AML-193 (cell line): ENCODE measurements at places on chromosomes 12 and 14.
A peak's percentile ranks its signal among the peaks of the same experiment; 100 is the strongest.

DNA sequence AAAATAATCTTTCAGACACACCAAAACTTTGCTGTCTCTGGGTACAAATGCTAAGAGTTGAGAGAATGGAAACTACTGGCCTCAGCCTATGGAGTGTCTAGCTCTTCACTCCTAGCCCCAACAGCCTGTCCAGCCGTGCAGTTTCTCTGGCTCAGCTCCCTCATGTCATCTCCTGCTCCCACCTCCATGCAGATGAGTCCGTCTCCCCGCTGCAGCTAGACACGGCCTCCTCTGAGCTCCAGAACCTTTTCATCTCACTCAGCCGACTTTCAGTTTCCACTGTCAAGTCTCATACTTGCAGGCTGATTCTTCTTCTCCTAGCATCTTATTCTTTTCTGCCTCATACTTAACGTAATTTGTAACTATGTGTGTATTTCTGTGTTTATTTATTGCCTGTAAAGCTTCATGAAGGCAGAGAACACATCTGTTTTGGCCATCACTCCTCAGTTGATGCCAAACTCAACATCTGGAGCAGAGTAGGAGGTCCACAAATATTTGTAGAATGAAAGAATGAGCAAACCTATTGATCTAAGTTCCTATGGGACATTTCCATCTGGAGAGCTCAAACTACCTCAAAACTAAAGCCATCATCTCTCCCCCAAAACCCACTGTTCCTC lies 139.8 kb upstream of the PWP1 start:
- no peak for DNase-seq

DNA sequence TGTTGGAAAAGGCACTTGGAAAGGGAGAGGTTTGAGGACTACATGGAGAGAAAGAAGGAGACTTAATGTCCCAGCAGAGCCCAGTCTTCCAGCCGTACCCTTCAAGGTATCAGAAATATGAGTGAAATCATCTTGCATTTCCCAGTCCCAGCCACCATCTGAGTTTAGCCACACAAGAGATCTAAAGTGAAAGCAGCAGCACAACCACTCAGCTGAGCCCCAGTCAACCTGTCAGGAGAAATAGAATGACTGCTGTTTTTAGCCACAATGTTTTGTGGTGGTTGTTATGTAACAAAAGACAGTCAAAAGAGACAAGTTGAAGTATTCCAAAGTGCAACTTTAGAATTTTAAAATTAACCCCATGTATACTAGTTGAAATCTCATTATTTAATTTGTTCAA lies 28.0 kb downstream of the DERA start:
- no peak for DNase-seq

- no peak for DNase-seq
Measured at GRCh38 chr12:48109424-48109823, 3.5 kb upstream of the SENP1 start.

DNA sequence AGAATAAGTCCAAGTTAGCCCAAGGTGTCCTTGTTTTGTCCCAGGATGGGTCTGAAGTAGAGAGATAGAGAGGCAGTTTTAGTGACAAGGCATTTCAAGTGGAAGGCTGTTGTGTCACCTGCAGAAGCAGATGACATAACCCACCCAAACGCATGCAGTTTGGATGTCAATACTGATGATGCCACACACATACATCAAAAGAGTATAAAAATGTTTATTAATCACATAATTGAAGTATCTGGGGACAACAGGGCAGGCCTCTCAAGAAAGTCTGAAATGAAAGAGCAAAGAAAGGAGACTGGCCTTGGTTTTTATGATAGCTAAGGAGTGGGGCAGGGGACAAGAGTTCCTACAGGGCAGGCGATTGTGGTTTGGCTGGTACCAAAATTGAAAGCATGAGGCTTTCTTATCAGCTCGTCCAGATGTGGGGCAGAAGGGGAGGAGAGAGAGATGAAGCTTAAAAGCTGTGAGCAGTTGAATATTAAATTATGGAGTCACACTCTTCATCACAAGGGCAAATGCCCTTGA lies 78.4 kb upstream of the TSPAN8 start:
- DNase-seq: no peak

GRCh38 chr12:90909069-90909770 lies 45.8 kb downstream of the CCER1 start:
- DNase-seq: peak; percentile 7

- DNase-seq: no peak
Measured at GRCh38 chr14:54309615-54310014, 87.2 kb upstream of the CDKN3 start.

DNA sequence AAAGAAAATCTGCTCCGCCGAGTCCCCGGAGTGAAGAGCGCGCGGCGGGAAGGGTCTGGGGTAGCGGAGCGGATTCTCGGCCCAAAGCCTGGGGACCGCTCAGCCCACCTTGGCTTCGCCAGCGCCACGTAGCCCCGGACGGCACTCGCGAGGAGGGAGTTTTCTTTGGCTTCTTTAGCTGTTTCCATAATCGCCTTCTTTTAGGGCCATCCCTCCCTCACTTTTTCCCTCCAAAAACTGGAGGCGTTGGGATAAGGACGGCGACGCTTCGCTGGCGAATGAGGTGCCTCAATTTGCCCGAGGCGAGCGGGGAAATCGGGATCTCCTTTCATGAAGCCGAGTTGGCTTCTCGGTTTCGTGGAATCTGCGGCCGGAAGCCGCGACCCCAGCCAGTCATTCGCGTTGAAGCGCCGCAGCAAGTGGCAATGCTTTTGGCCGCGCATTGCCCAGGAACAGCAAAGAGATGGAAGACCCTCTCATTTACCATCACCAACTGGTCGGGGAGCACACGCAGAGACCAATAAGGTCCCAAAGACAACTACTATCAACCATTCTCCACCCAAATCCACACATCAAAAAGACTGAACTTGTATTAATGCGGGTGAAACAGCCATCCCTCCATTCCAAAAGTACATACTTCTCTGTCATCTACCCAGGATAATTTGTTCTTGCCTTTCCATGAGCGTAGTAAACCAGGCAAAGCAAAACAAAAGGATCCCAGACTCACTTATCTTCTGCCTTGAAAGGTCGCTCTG lies 8.4 kb upstream of the SIX1 start:
- no peak for DNase-seq

GRCh38 chr14:71594821-71595220 lies 337.4 kb upstream of the RGS6 start:
- no peak for DNase-seq

DNA sequence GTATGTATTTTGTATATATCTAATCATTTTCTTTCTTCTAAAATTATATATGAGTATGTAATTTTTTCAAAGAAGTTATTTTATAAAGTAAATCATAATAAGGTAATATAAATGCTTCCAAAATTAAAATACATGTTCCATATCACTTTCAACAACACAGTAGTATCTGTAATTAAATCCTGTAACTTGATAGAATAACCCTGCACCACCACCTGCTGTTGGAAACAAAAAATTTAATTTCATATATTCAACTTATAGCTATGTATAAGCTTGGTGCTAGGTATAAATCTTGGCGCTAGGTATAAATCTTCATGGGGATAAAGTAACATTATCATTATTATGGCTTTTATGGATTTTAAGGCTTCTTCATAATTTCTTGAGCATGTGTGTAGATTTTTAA lies 149.7 kb upstream of the DCN start:
- DNase-seq: no peak

- no peak for DNase-seq
Measured at GRCh38 chr12:60980558-60980957, 1279.6 kb upstream of the USP15 start.

- no peak for DNase-seq
Measured at GRCh38 chr14:102799684-102800562, 22.7 kb downstream of the TRAF3 start.

- DNase-seq: no peak
Measured at GRCh38 chr14:96602186-96602585, 100.0 kb downstream of the PAPOLA start.

DNA sequence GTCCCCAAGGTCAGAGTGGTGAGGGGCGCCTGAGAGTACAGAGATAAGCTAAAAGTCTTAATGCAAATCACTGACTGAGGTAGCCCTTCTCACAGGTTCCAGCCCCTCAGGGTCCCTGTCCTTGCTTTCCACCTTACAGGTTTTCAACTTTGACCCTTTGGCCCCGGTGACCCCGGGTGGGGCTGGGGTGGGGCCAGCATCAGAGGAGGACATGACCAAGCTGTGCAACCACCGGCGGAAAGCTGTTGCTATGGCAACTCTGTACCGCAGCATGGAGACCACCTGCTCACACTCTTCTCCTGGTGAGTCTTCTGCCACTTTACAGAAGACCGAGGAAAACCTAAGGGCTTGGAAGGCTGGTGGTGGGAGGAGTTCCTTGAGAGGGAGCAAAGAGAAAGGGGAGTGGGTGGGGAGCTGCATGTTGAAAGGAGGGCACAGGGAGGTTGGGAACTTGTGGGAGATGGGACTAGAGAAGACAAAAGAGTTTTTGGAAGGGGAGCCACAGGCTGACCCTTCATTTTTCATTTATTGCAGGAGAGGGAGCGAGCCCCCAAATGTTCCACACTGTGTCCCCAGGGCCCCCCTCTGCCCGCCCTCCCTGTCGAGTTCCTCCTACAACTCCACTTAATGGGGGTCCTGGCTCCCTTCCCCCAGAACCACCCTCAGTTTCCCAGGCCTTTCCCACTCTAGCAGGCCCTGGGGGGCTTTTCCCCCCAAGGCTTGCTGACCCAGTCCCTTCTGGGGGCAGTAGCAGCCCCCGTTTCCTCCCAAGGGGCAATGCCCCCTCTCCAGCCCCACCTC lies 2.4 kb downstream of the MBD6 start:
- DNase-seq: no peak

DNA sequence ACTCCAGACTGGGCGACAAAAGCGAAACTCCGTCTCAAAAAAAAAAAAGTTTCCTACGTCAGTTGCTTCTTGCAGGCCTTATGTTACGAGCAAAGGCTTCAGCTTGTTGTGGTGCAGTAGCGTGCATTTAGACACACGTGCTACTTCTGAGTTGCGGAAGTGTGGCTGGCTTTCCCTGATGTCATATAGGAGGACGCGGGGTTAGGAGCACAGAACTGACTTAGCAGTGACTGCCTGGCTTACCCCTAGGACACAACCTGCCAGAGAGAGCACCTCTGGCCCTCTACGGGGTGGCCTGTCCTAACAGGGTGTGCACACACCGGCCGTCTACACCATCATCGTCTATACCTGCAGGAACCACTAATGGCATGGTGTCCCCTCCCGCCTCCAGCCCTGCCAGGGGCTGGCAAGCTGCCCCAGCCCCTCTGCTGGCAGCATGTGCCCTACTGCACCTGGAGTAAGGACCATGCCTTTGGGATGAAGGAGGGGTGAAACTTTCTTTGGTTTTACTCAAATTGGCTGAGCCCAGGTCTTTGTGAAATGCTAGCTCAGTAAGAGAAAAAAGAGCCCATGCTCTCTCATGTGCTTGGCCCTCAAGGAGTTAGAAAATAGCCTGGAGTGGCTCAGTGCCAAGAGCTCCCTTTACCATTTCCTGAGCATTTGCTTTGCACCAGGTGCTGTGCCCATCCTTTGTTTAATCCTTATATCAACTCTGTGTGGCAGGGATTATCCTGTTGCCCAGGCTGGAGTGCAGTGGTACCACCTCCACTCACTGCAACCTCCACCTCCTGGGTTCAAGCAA lies 1.7 kb upstream of the GPR68 start:
- no peak for DNase-seq

DNA sequence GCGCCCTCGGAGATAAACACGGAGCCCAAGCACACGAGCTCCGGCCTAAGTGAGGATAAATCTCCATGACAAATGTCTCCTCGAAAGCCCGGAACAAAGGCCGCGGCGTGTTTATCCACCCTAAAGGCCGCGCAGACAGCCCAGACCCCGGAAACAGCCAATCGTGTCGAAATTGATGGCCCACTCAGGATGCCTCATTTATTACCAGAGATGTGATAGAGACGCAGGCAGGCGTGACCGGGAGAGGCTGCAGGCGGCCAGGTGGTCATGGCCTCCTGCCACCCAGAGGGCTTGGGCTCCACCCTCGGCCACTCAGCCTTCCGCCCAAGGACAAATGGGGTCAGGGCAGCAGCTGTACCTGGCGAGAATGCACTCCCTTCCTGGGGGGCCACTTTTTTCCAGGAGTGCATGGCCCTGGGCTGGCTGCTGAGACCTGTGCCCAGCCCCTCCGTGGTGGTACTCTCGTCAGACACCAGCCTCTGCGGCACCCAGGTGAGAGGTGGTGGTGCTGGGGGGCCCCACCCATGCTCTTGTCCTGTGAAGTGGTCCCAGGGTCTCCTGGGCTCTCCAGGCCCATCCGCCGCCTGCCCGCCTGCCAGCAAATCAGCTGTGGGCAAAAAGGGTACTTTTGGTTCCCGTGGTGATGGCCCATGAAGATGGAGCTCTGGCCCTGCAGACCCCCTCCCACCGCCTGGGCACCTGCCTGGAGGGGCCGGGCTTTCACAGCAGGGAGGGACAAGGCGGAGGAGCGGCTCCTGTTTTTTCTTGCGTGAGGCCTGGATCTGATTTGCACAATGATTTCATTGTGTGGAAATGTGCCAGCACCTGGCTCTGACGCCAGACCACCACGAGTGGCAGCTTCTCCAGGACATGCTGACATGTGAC lies 211.5 kb upstream of the C14orf180 start:
- no peak for DNase-seq

DNA sequence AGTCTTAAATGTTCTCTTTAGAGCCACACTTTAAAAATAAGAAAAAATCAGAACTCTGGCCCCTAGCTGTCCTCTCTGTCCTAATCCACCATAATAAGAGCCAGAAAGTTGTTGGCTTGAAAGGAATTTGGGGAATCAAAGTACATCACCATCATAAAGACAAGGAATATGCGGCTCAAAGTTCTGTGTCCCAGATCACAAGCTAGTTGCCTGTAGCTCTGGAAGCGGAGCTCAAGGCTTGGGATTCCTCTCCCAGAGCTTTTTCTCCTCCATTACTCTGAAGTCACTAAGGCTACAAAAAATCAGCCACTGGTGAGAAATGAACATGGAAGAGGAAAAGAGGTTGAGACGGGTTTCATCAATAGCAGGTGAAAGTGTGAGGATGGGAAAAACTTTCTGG lies 6.4 kb downstream of the DPF3 start:
- no peak for DNase-seq

DNA sequence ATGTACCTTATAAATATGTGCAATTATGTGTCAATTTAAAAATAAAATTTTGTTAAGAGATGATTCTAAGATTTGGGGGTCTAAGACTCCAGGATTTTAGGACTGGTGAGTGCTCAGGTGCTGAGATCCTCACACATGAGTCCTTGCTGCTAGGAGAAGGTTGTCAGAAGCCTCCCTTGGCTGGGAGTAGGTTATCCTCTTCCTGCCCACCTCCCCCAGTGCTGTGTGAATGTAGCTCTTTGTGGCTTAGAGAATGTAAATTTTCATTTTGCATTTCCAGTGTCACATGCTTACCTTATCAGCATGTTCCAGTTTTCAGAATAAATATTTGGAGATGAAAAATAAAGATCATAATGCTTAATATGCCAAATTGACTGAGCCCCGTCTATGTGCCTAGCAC lies 114.2 kb upstream of the MDM1 start:
- no peak for DNase-seq

GRCh38 chr14:58082491-58083098 lies 69.4 kb downstream of the ARMH4 start:
- DNase-seq: no peak
